ENCODE measurements at places on chromosomes 16 and 17. TPM values are rescaled to one million over a fixed set of nuclear protein-coding genes. Genes with fewer than 3 reads are reported as not detected.

DNA sequence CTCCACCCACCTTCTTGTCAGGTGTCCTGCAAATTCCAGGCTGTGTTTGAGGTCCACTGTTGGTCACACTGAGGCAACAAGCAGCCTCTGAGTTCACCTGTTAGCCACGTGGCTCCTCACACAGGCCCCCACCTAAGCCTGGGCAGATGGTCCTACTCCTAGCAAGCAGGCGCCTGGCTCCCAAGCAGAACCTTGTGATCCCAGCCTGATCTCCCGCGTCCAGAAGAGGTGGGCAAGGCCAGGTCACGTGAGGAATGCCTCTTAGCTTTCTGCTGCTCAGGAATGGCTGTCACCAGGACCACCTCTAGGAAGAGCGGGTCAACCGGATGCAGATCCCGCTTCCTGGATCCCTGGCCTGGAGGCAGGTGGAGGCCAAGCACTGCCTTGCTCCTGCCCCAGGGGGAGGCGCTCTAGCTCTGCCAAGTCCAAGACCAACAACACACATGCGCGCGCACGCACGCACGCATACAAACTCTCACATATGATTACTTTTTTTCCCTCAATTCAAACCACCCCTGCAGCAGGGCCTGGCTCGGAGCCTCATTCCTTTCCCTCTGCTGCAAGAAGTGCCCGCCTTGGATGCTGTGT lies 9.5 kb downstream of the CYB561 start:
- peak; percentile 77 for DNase-seq

DNA sequence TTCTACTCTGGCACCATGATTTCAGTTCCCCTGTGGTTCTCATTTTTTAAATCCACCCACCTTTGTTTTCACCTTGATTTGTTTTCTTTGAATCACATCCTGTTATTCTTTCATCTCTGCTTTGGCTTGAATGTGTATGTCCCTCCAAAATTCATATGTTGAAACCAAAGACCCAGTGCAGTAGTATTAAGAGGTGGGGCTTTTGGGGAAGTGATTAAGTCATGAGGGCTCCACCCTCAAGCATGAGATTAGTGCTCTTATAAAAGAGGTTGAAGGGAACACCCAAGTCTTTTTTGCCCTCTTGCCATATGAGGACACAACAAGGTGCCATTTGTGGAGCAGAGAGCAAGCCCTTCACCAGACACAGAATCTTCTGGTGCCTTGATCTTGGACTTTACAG lies 382.3 kb downstream of the SLC39A11 start:
- DNase-seq, result no peak

GRCh38 chr17:18166894-18167293 lies 16.7 kb upstream of the ALKBH5 start:
- DNase-seq, result no peak

GRCh38 chr17:2892305-2892971 lies 96.2 kb downstream of the RAP1GAP2 start:
- no peak for DNase-seq

- DNase-seq, result no peak
Measured at GRCh38 chr16:79598063-79598347, 2.5 kb downstream of the MAF start.

DNA sequence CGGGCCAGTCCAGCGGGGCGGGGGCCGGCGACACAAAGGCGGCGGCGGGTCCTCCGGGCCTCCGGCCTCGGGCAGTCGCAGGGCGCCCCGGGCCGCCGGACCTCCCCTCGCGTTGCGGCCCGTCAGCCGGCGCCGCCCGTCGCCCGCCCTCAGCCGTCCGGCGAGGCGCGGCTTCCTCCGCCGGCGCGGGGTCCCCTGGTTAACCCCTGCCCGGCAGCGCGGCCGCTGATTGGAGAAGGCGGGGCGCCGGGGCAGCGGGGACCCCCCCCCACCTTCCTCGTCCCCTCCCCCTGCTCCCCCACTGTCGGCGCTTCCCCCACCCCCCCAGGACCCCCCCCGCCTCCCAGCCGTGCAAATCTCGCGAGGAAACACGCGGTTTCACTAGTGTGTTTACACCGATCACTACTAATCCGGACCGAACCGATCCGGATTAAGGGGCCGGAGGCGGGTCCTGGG lies at the start of gene TLK2:
Gene TLK2, plus strand, starts transcription at position 402 of the 456 bp plus-strand sequence. CDS start 2,301 bp downstream, outside the sequence.
- DNase-seq, result peak; percentile 84

DNA sequence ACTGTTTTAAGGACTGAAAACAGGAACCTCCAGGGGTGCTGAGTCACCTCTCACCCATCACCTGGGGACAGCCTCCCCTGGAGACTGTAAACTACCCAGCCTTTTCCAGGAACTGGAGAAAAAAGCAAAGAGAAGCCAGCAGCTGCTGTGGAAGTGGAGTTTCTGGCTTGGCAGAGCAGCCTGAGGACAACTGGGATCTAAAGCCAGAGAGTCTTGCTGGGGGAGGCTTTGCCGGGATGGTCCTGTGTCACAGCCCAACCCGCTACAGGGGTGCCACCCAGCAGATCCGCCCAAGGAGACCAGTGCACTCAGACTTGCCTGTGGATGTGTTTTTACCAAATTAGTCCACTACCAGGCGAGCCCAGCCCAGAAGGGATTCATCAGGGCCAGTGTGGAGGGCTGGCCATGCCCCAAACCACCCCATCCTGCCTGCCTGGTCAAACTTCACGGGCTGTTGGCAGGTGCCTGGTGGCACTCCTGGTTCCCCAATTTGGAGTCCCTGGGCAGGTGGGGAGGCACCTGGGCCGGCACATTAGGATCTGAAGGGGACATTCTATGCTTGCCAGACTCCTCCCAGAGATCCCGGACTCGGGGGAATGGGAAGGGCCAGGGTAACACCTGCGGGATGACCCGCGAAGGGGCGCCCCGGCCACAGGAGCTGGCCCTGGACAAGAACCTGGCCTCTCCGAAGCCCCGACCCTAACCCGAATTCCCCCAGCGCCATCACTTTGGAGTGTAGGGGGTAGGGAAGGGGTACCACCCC lies 771 bp downstream of the MSRB1 start:
- DNase-seq, result no peak

- no peak for DNase-seq
Measured at GRCh38 chr16:45454-45853, 8.0 kb downstream of the POLR3K start.

DNA sequence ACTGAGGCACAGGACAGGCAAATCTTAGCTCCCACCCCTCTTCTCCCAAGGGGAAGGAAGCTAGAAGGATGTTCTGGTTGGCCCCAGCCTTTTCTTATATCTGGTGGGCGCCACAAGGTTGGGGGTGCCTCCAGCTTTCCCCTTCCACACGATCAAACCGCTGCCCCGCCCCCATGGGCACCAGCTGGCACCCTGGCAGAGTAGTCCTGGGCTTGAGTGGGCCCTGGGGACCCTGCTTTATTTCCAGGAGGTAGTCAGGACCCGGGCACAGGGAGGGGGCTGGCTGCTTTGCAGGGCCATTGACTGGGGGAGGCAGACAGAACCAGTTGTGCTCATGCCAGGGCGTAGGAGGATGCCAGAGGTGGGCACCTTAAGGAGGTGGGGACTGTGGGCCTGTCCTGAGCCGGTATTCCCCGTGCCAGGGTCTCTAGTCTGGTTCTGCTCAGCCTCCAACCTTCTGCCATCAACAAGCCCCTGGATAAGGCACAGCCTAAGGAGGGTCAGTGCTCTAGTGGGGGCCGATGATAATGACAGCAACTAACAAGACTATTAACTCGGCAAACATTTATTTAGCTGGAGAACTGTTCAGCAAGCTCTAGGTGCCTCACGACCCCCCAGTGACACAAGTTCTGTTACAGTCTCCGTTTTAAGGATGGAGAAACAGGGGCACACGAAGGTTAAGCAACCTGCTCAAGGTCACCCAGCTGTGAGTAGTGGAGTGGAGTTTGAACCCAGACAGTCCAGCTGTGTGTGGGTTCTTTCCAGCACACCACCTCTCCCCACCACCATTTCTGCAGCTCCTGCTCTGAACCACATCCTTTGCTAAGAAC lies 7.6 kb upstream of the PPP1R1B start:
- no peak for DNase-seq

GRCh38 chr17:6090253-6090652 lies 20.1 kb downstream of the WSCD1 start:
- no peak for DNase-seq

GIT1 gene
- 26.4 TPM for polyA plus RNA-seq

KRT13 gene
- 11.9 TPM for polyA plus RNA-seq
